ENCODE measurements at places on chromosomes 2 and 18.

GRCh38 chr2:175525975-175526374 is 344.5 kb upstream of the ATP5MC3 start:
- no peak for DNase-seq

DNA sequence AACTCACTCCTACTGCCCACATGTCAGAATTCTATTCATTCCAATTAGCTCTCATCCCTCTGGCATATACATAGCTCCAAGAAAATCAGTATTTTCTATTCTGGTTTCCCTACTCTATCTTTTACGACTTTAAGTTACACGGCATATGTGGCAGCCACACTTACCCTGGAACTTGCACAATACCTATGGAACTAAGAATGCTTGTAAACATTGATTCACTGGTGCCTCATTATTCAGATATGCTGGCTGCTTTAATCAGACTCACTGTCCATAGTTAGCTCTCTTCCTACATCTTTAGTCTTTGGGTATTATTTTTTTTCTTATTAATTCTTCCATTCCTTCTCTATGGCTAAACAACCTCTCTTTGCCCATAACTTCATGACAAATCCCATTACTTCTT is 1519.9 kb upstream of the ACVR2A start:
- DNase-seq, result peak; percentile 45

DNA sequence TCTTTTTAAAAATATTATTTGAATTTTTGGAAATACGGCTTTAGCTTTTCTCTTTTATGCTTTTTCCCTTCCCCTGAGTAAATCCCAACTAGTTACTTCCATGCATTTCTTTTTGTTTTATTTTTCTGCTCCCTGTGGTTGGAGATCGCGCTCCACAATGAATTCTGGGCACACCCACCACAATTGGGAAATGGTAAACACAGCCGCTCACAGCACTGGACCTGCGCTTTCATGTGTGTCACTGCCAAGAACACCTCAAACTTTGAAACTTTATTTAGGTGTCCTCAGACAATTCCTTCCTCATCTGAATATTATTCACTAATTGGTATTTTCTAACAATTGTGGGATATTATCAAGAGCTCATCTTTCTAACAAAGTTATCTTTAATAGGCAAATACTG is 82.8 kb upstream of the TMEM18 start:
- no peak for DNase-seq

DNA sequence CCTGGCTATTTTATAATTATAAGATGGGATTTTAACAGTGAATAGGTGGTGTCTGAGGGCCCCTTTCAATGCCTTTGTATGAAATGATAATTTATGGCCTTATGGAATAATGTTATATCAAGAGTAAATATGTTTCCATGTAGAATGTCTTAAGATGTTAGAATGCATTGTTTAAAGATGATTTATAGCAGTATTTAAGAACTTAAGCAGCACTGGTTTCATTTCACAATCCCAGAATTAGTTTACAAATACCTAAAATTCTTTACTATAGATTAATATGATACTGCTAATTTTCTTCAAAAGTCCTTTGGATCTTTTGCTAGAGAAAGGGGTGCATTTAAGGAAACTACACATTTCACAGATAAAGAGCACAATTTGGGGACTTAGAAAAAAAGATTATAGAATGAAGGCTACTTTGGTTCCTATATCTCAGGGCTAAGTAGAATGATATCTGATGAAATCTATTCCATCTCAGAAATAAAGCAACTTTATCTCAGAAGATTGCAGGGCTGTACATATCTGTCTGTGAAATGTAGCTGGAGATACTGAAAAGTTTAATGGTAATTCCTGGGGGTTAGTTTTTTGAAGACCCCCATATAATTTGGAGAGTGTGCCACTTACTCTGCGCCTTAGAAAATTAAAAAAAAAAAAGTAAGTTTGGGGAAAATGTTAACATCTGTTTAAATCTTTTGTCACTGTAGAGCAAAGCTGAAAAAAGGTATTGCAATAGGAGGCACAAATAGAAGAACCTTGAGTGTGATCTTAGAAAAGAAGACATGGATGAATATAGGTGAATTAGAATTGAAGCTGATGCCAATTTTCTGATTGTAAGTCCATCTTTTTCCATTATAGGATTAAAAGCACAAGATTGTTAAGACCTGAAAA is 123.4 kb downstream of the GULP1 start:
- DNase-seq, result peak; percentile 6

DNA sequence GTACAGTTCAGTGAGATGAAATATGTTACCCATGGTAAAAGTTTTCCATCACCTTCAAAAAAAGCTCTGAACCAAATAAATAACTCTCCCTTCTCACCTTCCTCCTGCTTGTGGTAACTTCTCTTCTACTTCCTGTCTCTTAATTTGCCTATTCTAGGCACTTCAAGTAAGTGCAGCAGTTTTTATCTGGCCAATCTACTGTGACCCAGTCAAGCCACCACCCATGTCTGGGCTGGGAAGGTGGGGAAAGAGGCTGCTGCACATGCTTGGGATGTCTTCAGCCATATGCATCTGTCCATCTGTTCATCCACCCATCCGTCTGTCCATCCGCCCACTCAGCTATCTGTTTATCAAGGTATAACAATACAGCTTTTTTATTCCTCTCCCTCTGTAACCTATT is 31.6 kb downstream of the ZNF532 start:
- no peak for DNase-seq

DNA sequence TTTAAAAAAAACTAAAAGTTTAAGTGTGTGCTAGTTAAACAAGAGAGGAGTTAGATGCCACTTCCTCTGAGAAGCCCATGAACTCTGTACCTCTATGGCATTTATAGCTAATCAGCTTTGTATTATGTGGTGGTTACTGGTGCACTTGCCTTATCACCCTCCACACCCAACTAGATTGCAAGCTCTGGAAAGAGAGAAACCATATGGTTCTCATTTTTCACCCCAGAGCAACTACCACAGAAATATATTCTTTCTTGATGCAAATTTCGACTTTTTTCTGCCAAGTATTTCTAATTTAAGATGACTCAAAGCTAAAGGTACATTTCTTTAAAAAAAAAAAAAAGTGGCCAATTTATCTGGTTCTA is 24.2 kb downstream of the RAPH1 start:
- DNase-seq, result peak; percentile 54

DNA sequence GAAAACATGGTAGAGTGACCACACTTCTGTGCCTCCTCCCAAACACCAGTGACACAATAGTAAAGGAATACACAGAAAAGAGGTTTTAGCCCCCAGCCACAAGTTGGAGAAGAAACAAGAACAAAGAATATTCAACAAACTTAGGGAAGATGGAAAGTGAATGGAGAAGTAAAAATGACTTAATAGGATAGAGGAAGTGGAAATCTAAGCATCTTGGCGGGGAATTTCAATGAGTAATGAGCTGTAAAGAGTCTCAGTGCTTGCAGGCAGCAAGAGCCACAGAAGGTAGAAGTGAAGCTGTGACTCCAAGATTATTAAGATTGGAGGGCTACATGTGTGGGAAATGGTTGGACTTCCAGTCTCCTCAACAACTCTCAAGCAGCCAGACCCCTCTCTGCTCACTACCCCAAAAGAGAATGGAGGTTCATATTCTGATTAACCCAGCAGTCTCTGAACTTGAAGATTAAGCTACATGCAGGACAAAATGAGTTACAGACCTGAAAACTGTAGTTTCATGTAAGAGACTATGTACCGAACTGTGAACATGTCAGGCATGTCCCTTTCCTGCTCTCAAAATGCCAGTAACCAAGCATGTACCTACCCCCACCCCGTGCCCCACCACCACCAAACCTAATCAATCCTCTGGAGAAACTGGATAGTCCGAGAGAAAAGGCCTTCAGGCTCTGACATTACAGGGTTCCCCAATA is 16.9 kb upstream of the HNRNPLL start:
- peak; percentile 59 for DNase-seq

- DNase-seq, result no peak
Observed at GRCh38 chr2:71555798-71556454, 102.6 kb downstream of the DYSF start.

- DNase-seq, result no peak
Observed at GRCh38 chr18:2618009-2618408, 37.5 kb upstream of the SMCHD1 start.

DNA sequence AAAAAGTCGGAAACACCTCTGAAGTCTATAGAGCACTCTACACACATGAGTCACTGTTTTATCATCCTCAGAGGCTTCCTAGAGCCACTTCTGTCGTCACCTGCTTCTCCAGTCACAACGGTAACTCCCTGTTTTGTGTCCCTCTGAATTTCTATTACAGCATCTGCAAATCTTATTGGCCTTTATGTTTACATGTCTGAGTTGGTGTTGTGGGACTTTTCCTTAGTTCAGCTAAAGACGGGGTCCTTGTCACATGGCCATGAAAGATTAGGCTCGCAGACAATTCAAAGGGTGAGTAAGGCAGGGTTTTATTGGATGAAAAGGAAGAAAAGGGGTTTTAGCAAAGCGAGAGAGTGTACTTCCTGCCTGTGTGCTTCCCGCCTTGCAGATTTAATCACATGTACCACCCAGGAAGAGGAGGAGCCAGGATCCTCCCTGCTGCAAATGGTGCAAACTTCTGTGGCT is 185.6 kb downstream of the LPIN1 start:
- no peak for DNase-seq

GRCh38 chr2:165594935-165595255 is 125.4 kb downstream of the CSRNP3 start:
- DNase-seq, result no peak

DNA sequence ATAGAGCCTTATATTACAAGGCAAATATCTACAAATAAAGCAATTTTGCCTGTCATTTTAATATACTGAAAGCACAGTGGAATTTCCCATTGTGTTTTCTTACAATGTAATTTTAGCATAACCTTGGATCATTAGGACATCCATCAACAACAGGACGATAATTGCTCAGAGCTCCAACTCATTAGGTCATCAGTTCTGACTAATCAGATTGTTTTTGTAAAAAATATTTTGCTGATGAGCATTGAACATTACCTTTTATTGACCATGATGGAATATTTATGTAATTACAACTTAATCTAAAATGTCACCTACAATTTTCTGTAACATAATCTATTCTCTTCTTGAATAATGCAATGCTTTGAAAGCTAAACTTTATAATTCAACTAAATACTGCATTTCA is 215.3 kb upstream of the DSEL start:
- peak; percentile 86 for DNase-seq

DNA sequence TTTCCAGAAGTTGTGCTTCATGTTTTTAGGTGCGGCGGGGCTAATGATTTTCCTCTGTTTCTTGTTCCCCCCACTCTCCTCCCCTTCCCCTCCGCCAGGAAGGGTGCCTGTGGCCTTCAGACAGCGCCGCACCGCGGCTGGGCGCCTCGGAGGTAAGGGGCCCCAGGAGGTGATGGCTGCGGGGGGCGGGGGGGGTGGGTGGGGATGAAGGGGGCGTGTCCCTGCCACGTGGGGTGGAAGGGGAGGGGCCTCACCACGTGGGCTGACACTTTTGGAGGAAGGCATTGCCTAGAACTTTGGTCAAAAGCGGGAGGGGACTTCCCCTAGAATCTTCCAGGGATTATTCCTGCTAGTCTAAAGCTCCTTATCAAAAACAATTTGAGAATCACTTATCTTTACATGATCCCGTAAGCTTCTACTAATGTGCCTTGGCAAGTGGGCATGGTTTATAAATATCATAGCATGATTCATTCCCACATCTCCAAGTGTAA is 83.1 kb downstream of the FAM210A start:
- no peak for DNase-seq

DNA sequence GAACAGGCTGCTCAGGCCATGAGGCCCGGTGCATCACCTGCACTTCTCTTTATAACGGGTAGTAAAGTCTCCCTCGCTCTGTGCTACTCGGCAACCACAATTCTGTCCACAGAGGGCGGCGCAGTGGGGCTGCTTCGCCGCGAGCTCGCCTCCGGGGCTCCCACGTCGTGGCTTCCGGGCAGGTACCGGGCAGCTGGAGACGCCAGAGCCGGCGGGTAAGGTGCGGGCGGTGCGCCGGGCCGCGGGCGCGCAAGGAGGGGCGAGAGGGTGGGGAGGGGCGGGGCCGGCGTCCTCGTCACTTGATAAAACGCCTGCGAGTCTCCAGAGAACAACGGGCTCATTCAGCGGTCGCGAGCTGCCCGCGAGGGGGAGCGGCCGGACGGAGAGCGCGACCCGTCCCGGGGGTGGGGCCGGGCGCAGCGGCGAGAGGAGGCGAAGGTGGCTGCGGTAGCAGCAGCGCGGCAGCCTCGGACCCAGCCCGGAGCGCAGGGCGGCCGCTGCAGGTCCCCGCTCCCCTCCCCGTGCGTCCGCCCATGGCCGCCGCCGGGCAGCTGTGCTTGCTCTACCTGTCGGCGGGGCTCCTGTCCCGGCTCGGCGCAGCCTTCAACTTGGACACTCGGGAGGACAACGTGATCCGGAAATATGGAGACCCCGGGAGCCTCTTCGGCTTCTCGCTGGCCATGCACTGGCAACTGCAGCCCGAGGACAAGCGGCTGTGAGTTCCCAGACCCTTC is at the start of gene ITGA6:
Gene ITGA6 (plus strand): TSS at position 331 of the 734 bp plus-strand sequence.
- DNase-seq, result no peak

GRCh38 chr18:65749841-65750240 is 971 bp upstream of the CDH7 start:
- no peak for DNase-seq

DNA sequence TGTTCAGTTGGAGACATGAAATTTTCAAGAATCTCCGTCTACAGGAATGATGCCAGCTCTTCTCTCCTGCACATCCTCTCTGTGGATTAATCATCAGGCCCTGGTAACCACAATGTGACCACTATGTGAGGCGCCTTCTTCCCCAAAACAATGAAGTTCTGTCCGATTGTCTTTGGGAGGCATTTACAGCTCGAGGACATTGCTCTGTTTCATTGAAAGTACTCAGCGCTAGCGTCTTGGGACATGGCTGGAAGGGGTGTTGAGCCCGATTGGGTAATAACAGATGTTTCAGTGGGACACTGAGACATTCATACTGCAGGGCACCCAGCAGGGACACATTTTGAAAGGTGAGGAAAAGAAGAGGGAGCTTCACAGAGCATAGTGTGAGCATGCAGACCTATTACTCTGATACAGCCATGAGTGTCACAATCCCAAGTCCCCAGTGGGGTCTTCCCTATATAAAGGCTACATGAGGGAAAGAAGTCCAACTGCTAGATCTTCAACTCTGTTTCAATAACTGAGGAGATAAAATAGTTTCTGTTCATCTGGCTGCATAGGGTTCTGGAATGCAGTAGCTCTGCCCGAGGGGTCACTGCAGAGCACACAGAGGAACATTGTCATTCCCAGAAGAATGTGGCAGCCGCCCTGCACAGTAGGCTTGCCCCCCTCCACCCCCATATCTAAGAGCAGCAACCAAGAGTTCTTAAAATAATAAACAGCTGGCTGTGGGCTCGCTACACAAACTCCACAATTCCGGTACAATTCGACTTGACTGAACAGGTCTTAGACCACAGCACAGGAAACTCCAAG is 237.3 kb downstream of the OSR1 start:
- DNase-seq, result peak; percentile 90
